Small intestine (tissue), 16 donors: ENCODE measurements at places on chromosomes 3 and 15. TPM values are rescaled to one million over a fixed set of nuclear protein-coding genes. Genes with fewer than 3 reads are reported as not detected.

FANCD2OS gene
- not detected for polyA plus RNA-seq

RNF111 gene
- polyA plus RNA-seq, result 10.1 TPM

NME9 gene
- polyA plus RNA-seq, result not detected

WNT7A gene
- not detected for polyA plus RNA-seq

HESX1 gene
- polyA plus RNA-seq, result not detected

CXCR6 gene
- polyA plus RNA-seq, result 0.45 TPM

CHRM5 gene
- polyA plus RNA-seq, result not detected

SLC6A6 gene
- polyA plus RNA-seq, result 8.6 TPM
